ENCODE measurements at places on chromosomes 5 and 9.

- no peak for DNase-seq
Observed at GRCh38 chr9:114061830-114062474, 16.1 kb downstream of the AMBP start.

- DNase-seq: no peak
Observed at GRCh38 chr5:144318460-144318859, 147.8 kb downstream of the KCTD16 start.

- no peak for DNase-seq
Observed at GRCh38 chr9:10005206-10005605, 607.6 kb downstream of the PTPRD start.

DNA sequence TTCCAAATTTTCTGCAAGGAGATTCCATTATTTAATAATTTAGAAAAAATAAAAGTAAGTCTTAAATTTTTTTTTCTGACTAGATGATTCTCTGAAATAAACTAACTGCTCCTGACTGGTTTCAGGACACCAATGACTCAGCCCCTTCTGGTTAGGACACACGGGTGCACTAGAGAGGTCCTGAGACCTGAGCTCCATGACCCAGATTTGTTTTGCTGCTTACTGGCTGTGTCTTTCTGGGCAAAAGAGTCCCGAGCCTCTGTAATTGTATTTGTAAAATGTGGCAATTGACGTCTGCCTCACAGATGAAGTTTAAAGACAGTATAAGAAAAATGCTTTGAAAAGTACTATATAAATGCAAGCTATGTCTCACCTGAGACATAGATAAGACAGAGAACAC lies 89.1 kb downstream of the SLC24A2 start:
- no peak for DNase-seq

DNA sequence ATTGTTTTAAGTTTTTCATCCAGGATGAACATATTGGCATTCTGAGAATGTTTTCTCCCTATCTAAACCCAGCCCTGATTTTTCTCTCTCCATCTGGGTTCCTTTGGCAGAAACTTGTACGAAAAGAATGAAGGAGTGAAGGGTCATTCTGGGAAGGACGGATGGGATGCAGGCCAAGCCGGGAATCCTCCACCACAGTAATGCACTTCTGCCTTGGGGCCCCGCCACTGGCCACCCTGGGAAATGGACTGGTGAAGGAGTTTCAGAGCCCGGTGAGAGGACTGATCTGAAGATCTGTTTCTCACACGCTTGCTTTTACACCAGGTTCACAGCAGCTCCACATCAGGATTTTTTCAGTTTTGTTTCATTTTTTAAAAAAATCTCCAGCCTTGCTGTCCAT lies 554.8 kb downstream of the BNC2 start:
- no peak for DNase-seq
